ENCODE measurements at places on chromosomes 5 and 9. TPM values are rescaled to one million over a fixed set of nuclear protein-coding genes. Genes with fewer than 3 reads are reported as not detected.

ANKRD18B gene
- not detected for total RNA-seq

DNA sequence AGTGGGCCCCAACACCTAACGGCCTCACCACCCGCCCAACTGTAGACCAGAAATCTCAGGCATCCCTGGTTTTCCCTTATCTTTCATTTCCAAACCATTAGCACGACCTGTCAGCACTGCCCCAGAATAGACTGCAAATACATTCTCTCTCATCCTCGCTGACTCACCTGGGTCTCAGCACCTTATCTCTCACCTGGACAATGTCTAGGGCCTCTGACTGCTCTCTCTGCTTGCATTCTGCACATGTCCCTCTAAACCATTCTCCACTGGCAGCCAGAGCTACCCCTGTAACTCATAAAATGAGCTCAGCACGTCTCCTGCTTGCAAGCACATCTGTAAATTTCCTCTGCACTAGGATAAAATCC lies 12.7 kb downstream of the CKMT2 start:
- DNase-seq: peak; percentile 31

GRCh38 chr5:54455413-54456157 lies at the start of gene HSPB3:
Gene HSPB3 (plus strand): TSS chr5:54455699. CDS start chr5:54455790, 91 bp downstream.
- no peak for DNase-seq

AMBP gene
- not detected for total RNA-seq

DNA sequence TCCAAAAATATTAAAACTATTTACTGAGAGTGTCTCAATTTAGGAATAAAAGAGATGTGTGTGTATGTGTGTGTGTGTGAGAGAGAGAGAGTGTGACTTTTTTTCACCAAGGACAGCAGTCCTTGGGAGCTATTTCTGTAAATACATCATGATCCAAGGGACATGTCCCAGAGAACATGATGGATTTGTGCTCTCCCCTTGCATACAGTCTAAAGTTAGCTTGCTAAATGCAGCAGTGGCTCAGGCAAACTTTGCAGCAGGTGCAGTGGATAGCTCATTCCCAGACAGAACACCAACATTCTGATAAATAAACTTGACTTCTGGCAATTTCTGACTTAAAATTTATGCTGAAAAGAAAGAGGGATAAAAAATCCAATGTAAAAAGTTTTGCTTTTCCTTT lies 55.4 kb upstream of the SGCD start:
- no peak for DNase-seq

SPATA31A3 gene
- total RNA-seq: not detected

DNA sequence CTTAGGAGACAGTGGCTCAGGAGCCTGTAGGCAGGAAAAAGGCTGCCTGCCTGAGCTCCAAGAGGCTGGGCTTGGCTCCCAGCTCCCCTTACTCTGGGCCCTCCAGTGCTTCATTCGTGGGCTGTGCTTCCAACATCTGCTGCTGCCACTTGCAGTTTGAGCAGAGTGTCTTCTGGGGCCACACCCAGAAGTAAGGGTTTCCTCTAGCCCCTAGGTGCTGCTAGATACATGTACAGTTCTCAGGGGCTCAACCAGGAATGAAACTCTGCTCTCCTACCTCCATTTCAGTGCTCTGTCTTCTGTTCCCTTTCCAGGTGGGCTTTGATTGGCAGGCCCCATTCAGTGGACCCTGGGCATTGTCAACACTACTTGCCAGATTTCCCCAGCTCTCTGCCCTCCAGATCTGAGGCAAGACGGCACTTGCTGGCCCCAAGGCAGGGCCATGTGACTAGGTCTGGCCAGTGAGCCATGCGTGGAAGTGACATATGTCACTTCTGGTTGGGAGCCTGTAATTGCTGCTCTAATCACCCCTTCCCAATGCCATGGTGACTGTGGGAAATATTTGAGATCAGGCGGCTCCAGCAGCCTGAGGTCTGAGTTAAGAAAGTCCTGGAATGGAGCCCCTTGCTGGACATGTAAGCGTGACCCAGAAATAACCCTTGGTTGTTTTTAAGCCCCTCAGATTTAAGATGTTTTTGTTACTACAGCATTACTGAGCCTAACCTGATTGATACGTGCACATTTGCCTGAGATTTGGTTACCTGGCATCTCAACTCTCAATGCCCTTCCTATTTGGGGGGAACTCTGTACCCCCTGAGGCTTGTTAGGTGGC lies 9.4 kb upstream of the BOD1 start:
- DNase-seq: no peak

DNA sequence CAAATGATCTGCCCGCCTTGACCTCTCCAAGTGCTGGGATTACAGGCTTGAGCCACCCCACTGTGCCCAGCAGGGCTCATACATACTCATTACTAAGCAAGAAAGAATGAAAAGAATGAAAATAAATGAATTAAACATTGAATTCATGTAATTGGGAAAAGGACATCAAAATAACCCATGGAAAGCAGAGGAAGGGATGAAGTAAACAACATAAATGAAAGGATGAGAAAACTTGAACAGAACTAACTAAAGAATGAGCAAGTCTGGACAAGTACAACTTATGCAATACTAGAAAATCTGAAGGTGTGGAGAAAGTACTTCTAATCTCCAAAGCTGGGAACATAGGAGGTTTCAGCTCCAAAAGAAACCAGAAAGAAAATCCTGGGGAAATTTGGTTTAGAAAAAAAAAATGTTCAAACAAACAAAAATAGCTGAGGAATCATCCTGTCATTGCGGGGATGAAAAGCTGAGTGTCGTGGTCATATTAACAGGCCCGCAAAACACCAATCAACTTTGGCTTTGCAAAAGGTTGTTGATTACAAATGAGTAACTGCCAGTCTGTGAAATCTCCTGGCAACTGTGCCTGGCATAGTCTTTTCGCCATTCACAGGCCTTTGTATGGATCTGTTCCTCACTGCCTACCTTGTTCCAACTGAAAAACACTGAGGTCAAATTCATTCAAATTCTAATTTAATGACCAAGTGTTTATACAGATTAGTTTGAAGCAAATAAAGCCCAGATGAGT lies 2.3 kb upstream of the AK3 start:
- DNase-seq: no peak

GRCh38 chr9:22992780-22993179 lies 546.2 kb downstream of the DMRTA1 start:
- DNase-seq: no peak

DNA sequence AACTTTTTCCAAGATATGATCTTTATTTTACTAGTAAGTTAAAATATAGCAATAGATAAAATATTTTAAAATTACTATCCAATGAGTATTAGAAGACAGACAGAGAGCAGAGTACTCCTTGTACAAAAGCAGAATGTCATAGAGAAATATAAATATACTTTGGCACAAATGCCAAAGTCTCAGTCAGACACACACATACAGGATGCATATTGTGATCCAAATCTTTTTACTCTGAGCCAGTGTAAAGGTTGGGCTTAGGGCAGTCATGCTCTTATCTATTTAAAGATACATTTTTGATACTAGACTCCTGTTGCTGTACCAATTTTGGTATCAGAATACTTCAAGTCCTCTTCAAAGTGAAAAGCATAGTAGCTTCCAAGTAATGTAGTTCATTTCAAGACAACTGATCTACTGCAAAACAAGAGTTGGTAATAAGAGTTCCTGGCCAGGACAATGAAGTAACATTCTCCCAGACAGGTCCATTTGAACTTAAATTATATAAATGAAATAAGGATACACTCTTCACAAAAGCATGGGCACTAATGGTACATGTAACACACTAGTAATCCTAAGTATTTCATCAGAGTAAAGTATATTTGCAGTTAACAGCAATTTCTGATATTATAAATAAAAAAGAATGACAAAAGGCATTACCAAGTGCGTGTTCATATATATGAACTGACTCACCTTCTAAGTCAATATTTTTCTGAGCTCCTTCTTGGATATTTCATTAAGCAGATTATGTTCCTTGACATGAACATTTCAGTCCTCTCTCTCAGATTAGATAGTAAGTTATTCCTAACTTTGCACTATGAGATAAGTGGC lies 10.5 kb downstream of the PFDN1 start:
- DNase-seq: no peak

DNA sequence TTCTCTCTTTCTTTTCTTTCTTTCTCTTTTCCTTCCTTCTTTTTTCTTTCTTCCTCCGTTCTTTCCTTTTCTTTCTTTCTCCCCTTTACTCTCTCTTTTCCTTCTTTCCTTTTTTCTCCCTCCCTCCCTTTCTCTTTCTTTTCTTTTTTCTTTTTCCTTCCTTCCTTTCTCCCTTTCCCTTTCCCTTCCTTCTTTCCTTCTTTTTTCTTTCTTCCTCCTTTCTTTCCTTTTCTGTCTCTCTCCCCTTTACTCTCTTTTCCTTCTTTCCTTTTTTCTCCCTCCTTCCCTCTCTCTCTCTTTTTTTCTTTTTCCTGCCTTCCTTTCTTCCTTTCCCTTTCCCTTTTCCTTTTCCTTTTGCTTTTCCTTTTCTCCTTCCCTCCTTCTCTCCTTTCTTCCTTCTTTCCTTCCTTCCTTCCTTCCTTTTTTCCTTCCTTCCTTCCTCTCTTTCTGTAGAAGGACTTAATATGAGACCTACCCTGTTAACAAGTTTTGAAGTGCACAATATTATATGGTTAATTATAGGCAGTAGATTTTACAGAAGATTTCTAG lies 142.7 kb upstream of the CD180 start:
- DNase-seq: no peak

DNA sequence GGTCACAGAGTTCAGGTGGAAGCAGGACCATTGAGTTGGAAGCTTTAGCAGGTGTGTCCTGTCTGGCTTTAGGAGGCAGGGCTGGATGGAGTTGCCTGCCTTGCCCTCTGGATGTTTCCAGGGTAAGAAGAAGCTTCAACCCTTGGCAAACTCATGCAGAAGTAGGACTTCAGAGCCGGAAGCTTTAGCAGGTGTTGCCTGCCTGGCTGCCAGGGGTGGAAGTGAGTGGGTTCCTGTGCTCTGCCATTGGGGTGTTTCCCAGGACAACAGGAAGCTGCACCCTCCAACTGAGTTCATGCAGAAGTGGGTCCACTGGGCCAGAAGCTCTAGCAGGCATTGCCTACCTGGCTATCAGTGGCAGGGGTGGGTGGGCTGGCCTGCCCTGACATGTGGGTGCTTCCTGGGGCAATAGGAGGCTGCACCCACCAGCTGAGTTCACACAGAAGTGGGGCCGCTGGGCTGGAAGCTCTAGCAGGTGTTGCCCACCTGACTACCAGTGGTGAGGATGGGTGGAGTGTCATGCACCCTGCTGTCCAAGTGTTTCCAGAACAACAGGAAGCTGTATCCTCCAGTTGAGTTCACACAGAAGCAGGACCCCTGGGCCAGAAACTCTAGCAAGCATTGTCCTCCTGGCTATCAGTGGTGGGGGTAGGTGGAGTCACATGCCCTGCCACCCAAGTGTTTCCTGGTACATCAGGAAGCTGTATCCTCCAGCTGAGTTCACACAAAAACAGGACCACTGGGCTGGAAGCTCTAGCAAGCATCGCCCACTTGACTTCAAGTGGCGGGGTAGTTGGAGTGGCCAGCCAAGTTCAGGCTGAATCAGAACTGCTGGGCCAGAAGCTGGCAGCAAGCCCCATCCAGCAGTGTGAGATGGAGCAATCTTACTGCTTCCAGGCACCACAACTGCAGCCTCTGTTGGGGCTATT lies 24.6 kb downstream of the LOX start:
- DNase-seq: no peak

GRCh38 chr5:170986598-170986997 lies 124.8 kb downstream of the RANBP17 start:
- DNase-seq: no peak

- DNase-seq: no peak
Observed at GRCh38 chr9:110356639-110357395, 19.2 kb upstream of the TXNDC8 start.

LHFPL2 gene
- 24.1 TPM for total RNA-seq

GRCh38 chr5:51181208-51181894 lies 201.9 kb upstream of the ISL1 start:
- DNase-seq: no peak

DNA sequence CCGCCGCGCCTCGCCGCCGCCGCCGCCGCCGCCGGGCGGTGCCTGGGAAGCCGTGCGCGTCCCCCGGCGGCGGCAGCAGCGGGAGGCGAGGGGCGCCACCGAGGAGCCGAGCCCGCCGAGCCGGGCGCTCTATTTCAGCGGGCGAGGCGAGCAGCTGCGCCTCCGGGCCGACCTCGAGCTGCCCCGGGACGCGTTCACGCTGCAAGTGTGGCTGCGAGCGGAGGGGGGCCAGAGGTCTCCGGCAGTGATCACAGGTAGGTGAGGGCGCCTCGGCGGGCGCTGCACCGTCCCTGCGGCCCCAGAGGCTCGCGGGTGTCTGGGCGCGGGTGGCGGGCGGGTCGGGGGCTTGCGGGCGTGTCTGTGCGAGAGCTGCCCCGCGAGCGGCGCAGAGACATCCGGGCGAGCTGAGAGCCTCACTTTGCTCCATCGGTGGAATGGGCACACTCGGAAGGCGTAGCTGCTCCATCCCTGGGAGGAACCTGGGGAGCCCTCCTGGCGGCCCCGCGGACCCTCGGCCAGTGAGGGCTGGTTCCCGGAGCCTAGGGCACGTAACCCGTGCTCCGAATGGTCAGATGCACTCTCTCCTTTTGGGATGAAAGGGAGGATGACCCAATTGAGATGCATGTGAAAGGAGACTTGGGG lies 864 bp downstream of the PAPPA start:
- no peak for DNase-seq

- DNase-seq: no peak
Observed at GRCh38 chr9:95936579-95937075, 61.1 kb downstream of the ERCC6L2 start.

- no peak for DNase-seq
Observed at GRCh38 chr5:111144352-111144930, 52.3 kb downstream of the WDR36 start.

DNA sequence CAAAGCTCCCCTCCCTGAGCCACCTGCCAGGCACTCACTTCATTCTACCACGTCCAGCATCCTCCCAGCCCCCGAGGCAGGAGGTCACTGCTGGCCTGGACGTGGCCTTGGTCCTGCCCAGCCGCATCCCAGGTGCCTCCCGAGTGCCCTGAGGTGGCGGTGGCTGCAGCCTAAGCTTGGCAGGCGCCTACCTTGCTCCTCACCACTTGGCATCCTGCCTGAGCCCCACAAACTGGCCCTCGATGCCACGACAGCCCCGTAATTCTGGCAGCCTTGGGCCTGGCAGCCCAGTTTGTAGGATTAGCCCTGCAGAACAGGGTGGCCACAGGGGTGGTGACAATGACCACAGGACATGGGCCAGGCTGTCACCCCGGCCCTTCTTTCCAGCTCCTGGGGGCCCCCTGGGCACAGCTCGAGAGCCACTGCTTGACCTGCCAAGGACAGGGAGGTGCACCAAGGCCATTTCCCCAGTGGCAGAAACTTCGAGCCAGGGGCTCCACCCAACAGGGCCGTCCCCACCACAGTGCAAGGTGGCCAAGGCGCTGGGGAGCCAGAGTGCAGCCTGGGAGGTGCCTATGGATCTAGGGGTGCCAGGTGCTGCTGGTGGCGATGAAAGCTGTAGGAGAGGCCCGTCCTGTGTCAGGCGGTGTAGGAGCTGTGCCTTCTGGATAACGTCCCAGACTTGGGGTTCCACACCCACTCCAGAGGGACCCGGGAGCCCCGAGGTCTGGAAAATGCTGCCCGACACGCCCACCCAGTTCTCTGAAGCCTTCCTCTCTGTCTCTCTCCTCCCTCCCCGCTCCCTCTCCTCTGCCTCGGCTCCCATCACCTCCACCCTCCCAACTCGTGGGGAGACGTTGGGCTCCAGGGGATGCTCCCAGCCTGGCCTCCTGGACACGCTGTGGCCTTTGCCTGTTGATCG lies 18.4 kb downstream of the NKD2 start:
- DNase-seq: no peak

- DNase-seq: no peak
Observed at GRCh38 chr5:125424402-125425141, 678.1 kb upstream of the ZNF608 start.

GARIN3 gene
- not detected for total RNA-seq

Data from esophagus muscularis mucosa (tissue), 4 donors.